ENCODE measurements at places on chromosomes 5 and 9. TPM values are rescaled to one million over a fixed set of nuclear protein-coding genes. Genes with fewer than 3 reads are reported as not detected.

Gene LRRC70
- total RNA-seq = 1.0 TPM

Gene C5orf58
- 0.19 TPM for total RNA-seq

DNA sequence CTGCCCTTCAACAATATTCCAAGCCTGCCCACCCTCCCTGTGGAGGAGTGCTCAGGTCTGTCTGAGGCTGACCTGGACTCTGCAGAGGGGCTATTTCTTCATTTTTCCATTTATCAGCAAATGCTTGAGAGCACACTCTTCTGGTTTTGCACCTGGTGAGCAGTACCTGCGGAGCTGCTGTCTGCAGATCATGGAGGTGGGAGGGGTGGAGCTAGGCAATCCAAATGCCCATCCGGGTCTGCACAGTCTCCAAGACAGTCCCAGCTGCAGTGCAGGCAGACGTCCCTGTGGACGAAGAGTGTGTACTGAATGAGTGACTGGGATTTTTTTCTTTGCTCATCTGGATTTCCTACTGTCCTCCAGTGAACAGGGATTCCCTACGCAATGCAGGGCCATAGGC is 239.8 kb downstream of the IRX2 start:
- DNase-seq = no peak

DNA sequence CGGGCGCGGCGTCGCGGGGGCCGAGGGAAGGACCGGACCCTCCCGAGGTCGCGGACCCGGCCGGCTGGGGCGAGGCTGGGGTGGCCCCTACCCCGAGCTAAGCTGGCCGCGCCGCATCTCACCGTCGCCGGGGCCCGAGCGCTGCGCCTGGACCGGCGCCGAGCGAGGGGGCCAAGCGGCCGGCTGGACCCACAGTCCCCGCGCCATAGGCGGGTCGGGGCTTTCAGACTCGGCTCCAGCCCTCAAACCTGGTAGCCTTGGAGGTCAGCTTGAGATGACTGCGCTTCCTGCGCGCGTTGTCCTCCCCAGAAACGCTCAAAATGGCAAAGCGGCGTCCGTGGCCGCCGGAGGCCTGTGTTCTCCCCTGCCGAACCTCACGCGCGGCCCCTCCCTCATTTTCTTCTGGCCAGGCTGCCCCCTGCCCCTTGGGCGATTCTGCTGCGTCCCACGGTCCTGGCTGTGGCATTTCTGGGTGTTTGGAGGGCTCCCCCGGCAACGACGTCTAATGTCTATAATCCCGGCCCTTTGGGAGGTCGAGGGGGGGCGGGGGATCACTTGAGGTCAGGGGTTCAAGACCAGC is 8.7 kb upstream of the GRIN1 start:
- DNase-seq = no peak

Gene CDH9
- not detected for total RNA-seq

Gene CCNI2
- 0.74 TPM for total RNA-seq

- DNase-seq = no peak
Measured at GRCh38 chr9:75979362-75979761, 88.9 kb downstream of the PCSK5 start.

DNA sequence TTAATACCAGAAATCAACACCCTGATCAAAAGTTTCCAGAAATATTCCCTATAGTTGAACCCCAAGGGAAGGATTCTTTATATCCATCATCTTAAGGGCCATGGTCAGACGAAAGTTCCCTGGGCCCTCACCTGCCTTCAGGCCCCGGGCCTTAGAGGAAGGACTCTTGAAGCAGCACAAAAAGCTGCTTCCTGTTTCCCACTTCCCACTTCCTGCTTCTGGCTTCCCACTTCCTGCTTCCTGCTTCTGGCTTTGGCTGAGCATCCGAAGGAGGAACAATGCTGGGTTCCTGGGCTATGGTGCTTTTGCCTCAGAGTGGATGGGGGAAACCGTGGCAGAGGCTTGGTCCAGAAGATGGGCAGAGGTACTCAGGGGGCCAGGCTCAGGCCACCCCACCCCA is 25.8 kb upstream of the DAP start:
- no peak for DNase-seq

DNA sequence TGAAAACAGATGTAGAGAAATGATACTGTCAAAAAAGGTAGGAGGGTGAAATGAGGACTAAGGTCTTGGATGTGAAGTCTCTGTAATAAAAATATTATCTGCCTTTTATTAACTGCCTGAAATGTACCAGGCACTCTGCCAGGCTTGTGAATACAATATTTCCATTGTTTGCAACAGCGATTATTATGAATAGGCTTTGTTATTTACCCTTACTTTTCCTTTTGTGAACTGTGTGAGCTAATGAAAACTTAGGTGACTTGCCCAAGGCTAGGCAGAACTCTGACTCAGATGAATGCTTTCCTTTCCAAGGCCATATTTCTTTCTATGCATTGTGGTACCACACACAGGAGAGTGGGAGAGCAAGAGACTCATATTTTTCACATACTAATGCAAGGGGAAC is 204.1 kb downstream of the CDH12 start:
- no peak for DNase-seq

Gene ENTREP1
- 12.7 TPM for total RNA-seq

GRCh38 chr9:89358985-89359384 is 40.7 kb downstream of the SECISBP2 start:
- DNase-seq = peak; percentile 60

DNA sequence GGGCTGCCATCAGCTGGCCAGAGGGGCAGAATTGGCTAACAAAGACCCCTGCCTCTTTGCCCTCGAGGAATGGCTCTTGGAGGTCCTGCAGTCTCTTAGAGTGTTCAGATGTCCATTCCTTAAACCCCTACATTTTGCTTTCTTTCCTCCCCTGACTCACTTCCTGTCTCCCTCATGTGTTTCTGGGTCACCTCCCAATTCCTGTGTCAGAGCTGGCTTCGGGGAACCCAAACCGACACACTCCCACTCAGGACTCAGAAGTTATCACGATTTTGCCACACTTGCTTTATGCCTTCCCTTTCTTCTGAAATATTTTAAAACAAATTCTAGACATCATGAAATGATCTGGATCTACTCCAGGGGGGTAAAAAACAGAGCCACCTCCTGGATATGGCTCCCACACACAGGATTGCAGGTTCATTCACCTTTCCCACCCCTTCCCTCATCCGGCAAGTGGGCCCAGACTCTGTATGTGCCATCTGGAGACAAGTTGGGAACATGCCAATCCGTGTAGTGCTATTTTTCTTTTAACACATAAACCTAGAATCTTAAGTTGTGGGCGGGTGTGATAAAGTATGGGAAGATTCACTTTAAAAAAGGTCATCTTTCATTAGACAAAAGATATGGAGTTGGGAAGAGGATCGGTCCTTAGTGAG is 145.7 kb downstream of the NXNL2 start:
- no peak for DNase-seq

Gene IFNE
- total RNA-seq = not detected

GRCh38 chr9:4674783-4675182 is 4.6 kb upstream of the CDC37L1 start:
- DNase-seq = no peak

DNA sequence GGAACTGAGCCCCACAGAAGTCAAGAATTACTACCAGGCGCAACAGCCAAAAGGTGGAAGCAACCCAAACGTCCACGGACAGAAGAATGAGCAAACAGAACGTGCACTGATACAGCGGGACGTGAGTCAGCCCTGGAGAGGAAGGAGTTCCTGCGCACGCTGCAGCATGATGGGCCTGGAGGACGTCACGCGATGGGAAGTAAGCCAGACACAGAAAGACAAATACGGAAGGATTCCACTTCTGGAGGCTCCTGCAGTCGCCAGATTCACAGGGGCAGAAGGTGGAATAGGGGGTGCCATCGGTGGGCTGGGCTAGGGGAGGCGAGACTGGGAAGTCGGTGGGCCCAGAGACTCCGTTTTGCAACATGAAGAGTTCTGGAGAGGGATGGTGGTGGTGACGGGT is 80.3 kb upstream of the PHYKPL start:
- no peak for DNase-seq

DNA sequence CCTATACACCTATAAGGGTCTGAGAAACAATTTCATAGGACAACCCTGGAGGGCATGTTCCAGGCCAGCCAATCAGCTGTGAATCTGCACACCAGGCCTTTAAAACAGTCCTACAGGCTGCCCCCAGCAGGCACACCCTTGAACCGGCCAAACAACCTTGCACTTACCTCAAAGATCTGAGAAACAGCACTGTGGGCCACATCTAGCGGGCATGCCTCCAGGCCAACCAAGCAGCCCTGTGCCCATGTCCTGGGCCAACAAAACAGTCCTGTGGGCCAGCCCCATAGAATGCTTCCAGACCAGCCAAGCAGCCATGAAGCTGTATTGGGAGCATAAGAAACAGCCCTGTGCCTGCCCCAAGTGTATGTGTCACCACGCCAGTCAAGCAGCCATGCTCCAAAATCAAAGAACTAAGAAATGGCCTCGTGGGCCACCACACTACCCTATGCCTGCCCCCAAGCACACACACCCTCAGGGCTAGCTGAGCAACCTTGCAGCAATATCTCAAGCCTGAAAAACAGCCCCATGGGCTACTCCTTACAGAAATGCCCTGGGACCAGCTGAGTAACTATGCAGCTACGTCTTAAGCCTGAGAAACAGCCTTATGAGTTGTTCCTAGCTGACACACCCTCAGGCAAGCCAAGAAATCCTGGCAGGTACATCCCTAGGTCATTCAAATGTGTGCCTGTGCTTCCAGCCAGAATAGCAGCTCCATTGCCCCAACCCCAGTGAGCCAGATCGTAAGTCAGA is 2243.8 kb upstream of the C9orf72 start:
- no peak for DNase-seq

DNA sequence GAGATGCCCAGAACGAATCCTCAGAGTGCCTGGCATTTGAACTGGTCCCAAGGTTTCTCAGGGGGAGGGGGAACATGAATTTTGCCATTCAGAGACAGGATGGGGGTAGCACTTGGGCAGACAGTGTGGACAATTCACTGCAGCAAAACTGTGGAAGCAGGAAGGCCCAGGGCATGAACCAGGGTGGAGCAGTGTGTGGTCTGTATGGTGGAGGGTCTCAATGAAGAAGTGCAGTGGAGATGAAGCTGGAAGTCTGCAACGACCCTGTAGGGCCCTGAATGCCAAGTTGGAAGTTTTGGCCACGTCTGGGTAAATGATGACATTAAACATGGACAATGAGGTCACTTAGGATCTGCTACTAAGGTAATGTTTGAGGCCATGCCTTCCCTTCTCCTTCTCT is 273.9 kb downstream of the CDK5RAP2 start:
- DNase-seq = peak; percentile 62

Gene APBB3
- total RNA-seq = 23.7 TPM

GRCh38 chr5:78064941-78065472 is 229.5 kb downstream of the AP3B1 start:
- DNase-seq = no peak

Gene OTP
- not detected for total RNA-seq

GRCh38 chr9:109354190-109354589 is 33.3 kb upstream of the EPB41L4B start:
- no peak for DNase-seq

- DNase-seq = no peak
Measured at GRCh38 chr9:86250123-86250522, 9.3 kb downstream of the C9orf153 start.

DNA sequence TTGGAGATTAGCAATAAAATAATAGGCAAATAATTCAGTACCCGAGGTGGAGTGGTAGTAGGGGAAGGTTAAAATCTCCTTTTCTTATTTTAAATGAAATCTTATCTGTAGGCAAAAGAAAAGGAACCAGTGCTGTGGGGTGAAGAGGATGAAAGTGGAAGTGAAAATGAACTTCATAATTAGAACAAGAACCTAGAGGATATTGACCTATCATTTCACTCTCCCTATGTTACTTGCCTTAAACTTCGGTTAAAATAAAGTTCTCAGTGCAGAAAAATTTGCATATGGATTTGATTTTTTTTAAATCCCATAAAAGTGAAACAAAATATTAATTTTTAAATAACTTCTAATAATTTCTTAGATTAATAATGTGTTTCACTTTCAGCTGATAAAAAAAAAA is 1094.9 kb upstream of the C9orf72 start:
- DNase-seq = no peak

Gene RGS7BP
- total RNA-seq = not detected

Gene CEL
- total RNA-seq = 4.8 TPM

DNA sequence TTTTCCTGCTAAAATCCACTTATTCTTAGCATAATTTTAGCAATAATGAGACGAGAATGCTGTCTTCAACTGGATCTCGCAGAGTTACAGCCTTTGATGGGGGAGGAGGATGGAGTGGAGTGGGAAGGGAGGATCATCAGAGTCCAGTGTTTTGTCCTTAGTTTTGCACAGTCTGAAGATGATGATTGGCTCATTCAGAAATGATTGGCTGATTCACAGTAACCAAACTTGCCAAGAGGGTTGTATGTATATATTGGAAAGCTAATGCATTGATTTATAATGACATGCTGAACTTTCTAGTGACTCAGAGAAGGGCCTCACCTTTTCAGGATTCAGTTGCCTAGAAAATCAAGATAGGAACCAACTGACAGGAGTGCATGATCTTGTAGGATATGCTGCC is 448.0 kb downstream of the CCDC171 start:
- no peak for DNase-seq

- peak; percentile 59 for DNase-seq
Measured at GRCh38 chr5:132410451-132411303, 41.2 kb downstream of the SLC22A5 start.

Gene FGF1
- 0.66 TPM for total RNA-seq

DNA sequence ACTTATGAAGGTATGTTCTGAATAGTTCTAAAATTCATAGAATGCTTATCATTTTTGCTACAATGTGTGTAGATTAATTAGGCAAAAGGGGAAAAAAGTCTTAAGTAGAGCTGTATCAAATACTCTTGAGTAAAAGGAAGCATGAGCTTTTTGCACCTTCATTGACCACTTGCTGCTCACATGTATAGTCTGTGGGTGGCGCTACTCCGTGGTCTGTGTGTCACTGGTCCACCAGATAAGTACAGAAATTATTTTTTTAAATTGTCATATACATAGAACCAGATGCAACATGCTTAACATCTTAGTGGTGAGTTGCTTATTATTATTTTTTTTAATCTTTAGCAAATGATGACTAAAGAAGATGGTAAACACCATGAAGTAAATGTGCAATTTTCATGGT is 130.2 kb downstream of the MAN2A1 start:
- no peak for DNase-seq

GRCh38 chr5:36236801-36237200 is 4.9 kb downstream of the NADK2 start:
- DNase-seq = no peak

DNA sequence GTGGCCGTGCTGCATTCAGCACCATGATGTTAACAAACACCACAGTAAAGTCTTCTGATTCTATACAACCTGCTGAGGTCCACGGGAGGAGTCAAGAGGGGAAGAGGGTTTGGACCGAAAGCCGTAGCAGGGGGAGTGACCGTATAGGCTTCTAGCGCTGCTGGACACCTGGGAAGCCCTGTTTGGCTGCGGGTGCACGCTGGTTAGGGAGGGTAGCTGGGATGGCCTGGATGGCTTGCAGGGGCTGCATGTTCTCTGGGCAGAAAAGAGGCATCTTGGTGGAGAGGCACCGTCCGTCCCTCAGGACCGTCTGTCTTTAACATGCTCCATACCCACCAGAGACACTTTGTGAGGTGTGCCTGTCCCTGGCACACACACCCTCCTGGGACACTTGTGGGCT is 251.0 kb upstream of the IRX1 start:
- peak; percentile 56 for DNase-seq

- no peak for DNase-seq
Measured at GRCh38 chr5:36492984-36493654, 113.3 kb upstream of the SLC1A3 start.

- no peak for DNase-seq
Measured at GRCh38 chr5:118008779-118009178, 979.6 kb downstream of the DTWD2 start.

Measured in lower leg skin (tissue), 4 donors.